ENCODE measurements at places on chromosomes 3 and 15.
A peak's percentile ranks its signal among the peaks of the same experiment; 100 is the strongest.

- no peak for DNase-seq
Observed at GRCh38 chr3:194930377-194931204, 244.9 kb downstream of the FAM43A start.

- no peak for DNase-seq
Observed at GRCh38 chr3:49339581-49339940, 292 bp downstream of the USP4 start.

DNA sequence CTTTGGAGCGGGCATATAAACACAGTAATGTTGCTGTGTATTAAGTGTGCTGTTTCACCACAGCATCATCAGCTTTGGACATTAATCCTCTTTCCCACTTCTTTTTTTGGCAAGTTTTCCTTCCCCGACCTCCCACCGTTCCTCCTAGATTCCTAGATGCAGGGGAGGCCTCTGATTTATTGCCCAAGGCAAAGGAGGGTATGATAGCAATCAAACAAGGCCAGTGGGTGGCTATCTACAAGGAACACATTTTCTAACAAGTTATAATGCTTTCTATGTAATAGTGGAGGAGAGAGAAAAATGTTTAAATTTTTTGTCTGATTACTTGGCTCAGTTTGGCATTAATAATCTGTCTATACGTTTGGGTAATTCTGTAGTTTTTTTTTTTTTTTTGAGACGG is 38.1 kb downstream of the ATG7 start:
- no peak for DNase-seq

- peak; percentile 50 for DNase-seq
Observed at GRCh38 chr3:49727154-49727923, 3.6 kb upstream of the GMPPB start.

- DNase-seq: no peak
Observed at GRCh38 chr15:63887630-63888029, 53.9 kb upstream of the HERC1 start.

- no peak for DNase-seq
Observed at GRCh38 chr15:66051833-66052232, 182.5 kb downstream of the RAB11A start.
